HFFc6 (cell line): ENCODE measurements at places on chromosomes 2 and 18.

GRCh38 chr2:112483831-112484230 is 1.9 kb downstream of the TTL start:
- no peak for DNase-seq

DNA sequence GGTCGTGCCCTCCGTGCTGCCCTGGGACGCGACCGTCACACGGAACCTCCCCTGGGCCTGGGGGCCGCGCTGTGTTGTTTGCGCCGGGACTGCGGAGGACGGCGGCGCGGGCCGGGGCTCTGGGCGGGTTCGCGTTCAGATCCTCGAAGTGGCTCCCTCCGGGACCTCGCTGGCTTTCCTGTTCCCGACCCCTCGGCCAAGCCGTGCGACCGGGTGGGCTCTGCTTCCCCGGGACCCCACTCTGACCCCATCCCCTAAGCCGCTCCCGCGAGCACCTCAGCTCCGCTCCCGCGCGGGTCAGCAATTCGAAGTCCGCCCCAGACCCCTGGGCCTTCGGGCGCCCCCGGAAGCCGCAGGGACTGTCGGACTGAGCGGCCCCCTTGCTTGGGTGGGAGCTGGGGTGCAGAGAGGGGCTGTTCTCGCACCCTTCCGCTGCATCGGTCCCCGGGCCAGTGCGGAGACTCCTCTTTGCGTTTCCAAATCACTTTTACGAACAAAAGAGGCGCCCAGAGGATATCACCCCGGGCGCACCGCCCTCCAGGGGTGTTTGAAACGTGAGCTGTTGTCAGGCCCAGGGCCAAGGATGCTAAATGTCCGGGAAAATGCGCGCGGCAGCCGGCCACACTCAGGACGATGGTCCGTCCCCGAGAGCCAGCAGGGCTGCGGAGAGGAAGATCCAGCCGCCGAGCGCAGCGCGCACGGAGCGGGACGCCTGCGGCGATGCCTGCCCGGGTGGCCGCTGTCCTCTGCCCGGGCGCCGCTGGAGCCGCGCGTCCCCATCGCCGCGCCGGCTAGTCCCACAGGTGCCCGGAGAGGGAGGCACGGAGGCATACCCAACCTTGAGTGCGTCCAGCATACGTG is 73.5 kb downstream of the ZCCHC2 start:
- DNase-seq = no peak

DNA sequence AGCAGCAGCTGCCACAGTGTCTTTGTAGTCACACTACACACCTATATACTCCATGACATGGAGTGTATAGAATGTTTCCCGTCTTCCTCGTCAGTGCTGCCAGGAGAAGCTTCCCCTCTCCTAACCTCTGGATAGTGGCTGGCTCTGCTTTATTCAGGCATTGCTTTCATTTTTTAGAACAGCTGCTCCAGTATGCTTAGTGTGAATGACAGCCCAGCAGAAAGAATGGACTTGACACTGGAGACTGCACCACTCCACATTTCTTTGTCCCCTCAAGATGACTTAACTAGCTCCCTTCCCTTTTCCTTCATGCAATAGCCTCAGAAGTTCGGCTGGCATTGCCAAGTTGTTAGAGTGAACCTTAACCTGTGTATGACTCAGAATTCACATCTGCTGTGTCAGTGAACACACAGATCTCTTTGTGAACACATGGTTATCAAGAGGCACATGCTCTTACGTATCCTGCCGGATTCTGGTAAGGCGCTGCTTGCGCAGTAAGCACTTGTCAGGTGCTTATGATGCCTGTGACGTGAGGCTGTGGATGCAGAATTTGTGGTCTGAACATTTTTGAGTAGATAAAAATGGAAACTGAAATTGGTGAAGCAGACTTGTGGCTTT is 73.9 kb downstream of the NEDD4L start:
- DNase-seq = peak; percentile 42

- no peak for DNase-seq
Observed at GRCh38 chr2:54755641-54756326, 32.3 kb downstream of the EML6 start.

DNA sequence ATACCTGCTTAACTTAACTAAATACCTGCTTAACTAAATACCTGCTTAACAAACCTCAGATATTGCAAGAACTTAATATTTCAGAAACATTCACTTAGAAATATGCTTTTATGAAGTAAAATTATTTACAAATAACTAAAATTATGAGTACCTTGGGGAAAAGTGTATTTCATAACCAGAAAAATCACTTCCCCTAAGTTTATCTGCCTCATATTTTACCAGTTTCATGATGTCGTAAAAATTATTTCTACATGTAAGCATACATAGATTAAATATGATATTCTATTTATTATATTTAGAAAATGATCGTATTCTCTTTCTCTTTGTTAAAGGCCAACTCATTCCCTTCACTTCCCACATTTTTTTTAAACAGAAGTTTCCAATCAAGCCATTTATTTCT is 41.5 kb upstream of the DSC1 start:
- DNase-seq = no peak

DNA sequence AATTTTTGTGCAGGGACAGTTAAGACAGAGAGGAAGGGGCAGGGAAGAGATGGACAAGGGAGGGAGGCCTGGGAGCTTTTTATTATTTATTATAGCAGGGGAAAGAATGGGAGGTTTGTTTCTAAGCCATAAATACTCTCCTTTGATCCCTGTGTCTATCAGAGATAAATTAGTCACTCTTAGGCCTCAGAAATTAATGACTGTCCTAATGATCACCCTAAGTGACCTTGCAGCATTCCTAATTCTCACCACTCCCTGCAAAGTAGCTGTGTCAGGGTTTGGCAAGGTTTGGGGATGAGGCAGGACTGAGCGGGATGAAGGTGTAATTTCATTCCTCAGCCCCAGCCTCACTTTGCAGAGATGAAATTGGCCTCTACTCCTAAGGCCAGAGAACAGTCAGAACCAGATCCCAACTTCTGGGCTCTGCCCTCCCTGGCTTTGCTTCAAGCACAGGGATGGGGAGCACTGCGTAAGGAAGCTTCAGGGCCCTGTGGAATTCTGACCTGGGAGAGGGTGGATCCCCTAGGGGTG is 95.0 kb downstream of the TMEM17 start:
- no peak for DNase-seq

GRCh38 chr2:234467289-234467688 is 29.6 kb downstream of the ARL4C start:
- peak; percentile 71 for DNase-seq

- DNase-seq = no peak
Observed at GRCh38 chr2:122519821-122520611, 764.6 kb downstream of the TSN start.

DNA sequence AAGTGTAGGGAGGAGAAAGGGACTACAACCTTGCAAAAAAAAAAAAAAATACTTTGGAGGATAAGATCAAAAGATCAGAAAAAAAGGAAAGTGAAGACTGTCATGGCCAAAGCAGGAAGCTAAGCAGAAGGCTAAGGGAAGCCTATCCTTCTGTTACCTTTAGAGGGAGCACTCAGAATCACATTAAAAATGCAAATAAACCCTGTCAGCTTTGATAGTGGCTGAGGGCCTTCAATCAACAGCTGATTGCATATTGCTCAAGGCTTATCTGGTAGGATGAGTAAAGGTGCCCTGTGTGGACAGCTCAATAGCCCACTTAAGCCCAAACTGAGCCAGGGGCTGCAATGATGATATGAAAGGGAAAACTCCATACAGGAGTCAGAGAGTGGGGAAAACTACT is 1021.2 kb downstream of the LRP1B start:
- DNase-seq = no peak

GRCh38 chr18:3572761-3573160 is 122.8 kb downstream of the TGIF1 start:
- no peak for DNase-seq

- no peak for DNase-seq
Observed at GRCh38 chr18:56382541-56382940, 255.9 kb downstream of the TXNL1 start.

- no peak for DNase-seq
Observed at GRCh38 chr2:215504547-215504946, 68.7 kb upstream of the FN1 start.

DNA sequence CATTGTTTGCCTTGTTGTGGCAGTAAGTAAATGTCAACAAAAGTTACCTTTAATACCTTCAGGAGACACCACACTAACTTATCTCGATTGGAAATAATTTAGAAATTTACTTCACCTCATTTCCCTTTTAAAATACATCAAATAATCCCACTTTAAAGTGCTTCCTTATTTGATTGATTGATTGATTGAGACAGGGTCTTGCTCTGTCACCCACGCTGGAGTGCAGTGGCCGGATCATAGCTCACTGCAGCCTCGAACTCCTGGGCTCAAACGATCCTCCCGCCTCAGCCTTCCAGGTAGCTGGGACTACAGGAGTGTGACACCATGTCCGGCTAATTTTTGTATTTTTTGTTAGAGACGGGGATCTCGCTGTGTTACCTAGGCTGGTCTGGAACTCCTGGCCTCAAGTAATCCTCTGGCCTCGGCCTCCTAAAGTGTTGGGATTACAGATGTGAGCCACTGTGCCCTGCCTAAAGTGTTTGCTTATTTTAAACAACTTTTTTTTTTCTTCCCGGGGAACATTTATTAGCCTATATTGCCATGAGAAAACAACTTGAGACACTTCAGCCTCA is 12.0 kb upstream of the PAX3 start:
- no peak for DNase-seq

- DNase-seq = no peak
Observed at GRCh38 chr2:175568109-175568730, 386.7 kb upstream of the ATP5MC3 start.

GRCh38 chr2:208820014-208820688 is 413.6 kb downstream of the PTH2R start:
- DNase-seq = no peak

DNA sequence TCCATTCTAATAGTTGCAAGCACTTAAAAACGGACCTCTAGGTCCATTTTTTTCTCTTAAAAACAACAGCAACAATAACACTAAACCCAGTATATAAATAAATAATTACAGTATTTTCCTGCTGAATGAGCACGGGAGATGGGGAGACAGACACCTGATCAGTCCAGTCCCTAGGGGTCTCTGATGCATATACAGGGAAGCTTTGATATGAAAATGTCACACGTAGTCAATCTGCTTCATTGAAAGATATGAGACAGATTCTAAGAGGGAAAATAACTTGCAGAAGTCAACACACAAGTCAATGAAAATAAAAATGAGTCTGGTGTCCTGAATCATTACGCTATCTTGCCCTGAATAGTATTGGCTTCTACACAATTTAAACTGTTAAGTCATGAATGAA is 523.3 kb upstream of the SLC8A1 start:
- no peak for DNase-seq

- DNase-seq = peak; percentile 21
Observed at GRCh38 chr2:195343942-195344530, 313.0 kb upstream of the SLC39A10 start.

DNA sequence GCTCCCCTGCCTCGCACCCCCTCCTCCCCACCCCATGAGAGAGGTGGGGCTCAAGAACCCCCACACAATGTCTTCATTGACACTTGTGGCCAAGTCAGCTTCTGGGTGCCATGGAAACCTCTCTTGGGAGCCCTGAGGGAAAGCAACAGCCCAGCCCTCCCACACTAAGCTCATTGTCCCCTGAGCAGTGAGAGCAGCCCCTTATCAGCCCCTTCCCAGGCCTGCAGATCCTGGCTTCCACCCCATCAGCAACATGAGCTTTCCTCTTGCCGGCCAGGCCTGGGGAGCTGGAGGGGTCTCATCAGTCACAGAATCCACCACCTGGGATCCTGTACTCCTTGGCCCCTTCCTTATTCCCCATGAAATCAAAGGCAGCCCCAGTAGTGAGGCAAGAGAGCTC is 107.8 kb upstream of the ST3GAL5 start:
- DNase-seq = no peak

- peak; percentile 54 for DNase-seq
Observed at GRCh38 chr18:7872569-7872968, 305.5 kb downstream of the PTPRM start.

GRCh38 chr18:59837586-59837985 is 62.2 kb upstream of the PMAIP1 start:
- DNase-seq = peak; percentile 37

GRCh38 chr2:60589104-60589503 is 35.6 kb upstream of the BCL11A start:
- DNase-seq = no peak

GRCh38 chr2:52429171-52429570 is 1338.4 kb upstream of the CHAC2 start:
- no peak for DNase-seq

DNA sequence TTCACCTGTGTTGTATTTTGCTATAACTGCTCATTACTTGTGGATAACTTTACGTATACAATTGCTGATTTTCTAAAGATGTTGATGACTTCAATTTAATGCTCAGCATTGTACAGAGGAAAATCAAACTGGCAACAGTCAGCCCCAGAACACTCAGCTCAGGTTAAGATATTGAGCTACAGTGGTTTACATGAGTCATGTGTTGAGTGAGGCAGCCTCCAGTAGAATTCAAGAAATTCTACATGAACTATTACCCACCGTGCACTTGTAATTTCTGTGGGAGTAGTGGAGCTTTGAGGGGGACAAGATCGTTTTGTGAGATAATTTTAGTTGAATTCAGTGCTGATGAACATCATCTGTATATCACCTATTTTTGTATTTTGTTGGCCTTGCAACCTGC is 292.3 kb downstream of the ALPK2 start:
- DNase-seq = peak; percentile 3

DNA sequence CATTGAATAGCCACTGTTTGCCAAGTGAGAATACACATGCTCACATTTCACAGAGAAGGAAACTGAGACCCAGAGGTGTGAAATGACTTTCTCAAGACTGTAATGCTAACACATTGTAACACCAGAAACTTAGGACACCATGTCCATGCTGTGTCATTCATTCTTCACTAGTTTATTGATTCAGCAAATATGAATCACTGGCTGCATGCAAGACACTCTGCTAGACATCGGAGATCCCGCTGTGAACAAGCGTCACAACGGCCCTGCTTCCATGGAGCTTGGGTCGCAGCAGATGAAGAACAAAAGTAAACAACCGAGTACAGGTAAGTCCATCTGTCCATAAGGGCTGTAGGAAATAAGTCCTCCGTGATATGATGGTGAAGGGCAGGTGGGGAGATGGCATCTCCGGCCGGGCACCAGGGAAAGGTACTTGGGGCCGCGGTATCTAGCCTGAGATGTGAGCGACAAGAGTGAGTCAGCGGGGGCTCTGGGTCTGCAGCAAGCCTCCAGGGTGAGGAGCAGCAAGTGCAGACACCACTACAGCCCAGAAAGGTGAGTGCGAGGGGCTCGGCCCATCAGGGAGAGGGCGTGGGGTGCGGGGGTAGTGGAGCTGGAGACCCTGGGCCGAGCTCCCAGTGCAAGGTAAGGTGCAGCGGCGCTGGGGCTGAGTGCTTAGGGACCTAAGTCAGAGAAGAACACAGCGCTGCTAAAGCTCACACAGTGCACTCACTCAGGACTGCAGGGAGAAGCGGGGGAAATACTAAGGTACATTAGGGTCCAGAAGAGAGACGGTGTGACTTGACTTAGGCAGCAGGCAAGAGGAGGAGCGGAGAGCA is 391.2 kb downstream of the FBXO15 start:
- DNase-seq = no peak

GRCh38 chr2:22893761-22894517 is 491.0 kb upstream of the KLHL29 start:
- no peak for DNase-seq

DNA sequence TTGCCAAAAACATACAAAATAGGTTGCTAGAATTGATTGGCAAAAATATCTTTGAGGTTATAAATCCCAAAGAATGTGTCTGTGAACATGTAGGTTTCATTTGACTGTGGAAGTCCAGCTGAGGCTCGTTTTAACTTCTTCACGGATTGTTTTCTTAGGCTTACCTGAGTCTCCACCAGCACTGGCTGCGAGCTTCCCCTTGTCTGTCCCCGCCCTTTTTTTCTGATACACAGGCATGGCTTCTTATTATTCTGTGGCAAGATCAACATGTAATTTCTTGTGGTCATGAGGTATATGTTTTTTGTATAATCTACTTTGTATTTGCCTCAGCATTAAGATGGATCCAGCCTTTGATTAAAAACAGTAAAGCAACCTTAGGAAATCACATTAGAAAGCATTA is 7.2 kb upstream of the SLC40A1 start:
- no peak for DNase-seq
